CD8-positive, alpha-beta memory T cell (primary cell): ENCODE measurements at places on chromosomes 12 and 14.

DNA sequence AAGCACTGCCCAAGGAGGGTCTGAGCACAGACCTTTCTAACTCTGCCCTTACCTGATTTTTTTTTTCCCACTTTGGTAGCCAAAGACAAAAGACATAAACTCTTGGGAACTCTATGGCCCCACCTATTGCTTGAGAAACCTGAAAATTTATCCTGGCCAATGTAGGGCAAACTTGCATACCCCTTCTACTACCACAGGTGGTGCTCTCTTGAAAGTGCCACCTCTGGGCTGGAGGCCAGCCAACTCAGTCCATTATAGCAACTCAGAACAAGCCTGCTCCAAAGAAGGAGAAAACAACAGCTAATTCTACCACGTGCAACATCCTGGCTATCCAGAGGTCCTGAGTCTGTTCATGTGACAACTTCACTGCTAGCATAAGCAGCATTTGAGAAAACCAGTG, 55.7 kb upstream of the ABCD2 start:
- H3K4me1 ChIP-seq = peaks cover 8% of the 10 kb centered on the region
- H3K36me3 ChIP-seq = no peaks in the 10 kb centered on the region
- no peaks in the 10 kb centered on the region for H3K27me3 ChIP-seq
- no peak for DNase-seq
- H3K4me3 ChIP-seq = no peak overlapping the region
- H3K27ac ChIP-seq = no peak overlapping the region

DNA sequence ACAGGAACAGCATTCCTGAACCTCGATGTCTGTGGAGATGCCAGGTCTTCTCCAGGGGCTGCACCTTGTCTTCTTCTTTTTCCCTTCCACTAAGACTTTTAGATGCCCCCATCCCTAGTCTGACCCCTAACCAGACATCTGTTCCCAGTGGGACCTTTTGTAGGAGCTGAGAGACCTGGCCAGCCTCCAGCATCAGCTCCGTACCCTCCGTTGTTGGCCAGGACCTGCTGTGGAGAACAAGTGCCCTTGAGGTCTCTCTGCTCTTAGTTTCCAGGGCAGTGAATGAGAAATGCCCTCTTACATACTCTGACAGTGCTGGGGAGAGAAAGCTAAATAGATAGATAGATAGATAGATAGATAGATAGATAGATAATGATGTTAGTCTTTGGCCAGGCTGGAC, 16.8 kb upstream of the SDR39U1 start:
- H3K27me3 ChIP-seq = no peaks in the 10 kb centered on the region
- H3K4me1 ChIP-seq = peaks cover 8% of the 10 kb centered on the region
- no peak for DNase-seq
- no peak overlapping the region for H3K4me3 ChIP-seq

- H3K4me1 ChIP-seq = peaks cover 43% of the 10 kb centered on the region
- no peak overlapping the region for H3K4me3 ChIP-seq
- DNase-seq = no peak
- no peaks in the 10 kb centered on the region for H3K27me3 ChIP-seq
Observed at GRCh38 chr14:87998482-87998881, 5.5 kb upstream of the GALC start.

DNA sequence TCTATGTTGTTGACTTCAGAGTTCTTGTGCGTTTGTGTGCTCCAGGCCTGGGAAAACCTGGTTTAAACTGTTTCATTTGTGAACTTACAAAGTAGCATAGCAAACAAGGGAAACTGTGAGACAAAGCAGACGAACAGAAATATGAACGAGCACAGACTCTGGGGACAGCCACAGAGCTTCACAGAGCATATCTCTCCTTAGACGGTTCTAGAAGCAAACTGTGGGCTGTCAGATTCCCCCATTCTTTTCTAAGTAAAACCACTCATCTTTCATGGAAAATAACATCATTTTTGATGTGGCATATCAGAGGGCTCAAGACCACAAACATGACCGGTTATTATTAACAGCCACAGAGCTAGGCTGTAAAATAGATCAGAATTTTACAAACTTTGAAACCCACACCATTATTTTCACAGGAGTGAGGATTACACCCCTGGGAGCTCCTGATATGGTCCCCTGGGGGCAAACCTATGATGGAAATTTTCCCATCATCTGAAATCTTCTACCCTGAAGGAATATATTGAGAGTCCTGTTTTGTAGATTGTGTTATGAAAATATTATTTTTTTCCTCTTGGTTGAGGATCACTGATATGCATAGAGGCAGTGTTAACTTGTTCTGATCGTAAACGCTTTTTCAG, 102.0 kb downstream of the ADGRD1 start:
- H3K36me3 ChIP-seq = no peaks in the 10 kb centered on the region
- no peaks in the 10 kb centered on the region for H3K4me1 ChIP-seq
- no peaks in the 10 kb centered on the region for H3K27me3 ChIP-seq
- H3K27ac ChIP-seq = no peak overlapping the region
- no peak overlapping the region for H3K4me3 ChIP-seq
- no peak for DNase-seq

DNA sequence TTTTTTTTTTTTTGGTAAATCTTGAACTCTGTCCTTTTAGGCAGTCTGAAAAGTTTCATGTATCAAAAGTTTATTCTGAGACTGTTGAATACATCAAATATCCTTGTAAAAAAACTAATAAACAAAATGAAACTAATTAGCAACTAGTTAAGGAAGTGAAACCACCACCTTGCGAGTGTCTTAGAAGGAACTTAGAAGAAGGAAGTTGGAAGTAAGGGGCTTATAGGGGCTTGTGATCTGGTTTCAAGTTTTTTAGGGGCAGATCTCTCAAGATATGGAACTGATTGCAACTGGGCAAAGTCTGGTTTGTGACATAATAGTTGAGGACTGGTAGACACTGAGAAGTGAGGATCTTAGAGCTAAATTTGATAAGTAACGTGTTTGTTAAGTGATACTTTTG, 748.8 kb downstream of the C12orf50 start:
- DNase-seq = no peak
- no peaks in the 10 kb centered on the region for H3K4me1 ChIP-seq
- H3K27me3 ChIP-seq = no peaks in the 10 kb centered on the region
- H3K27ac ChIP-seq = no peak overlapping the region

- H3K4me1 ChIP-seq = no peaks in the 10 kb centered on the region
- H3K27ac ChIP-seq = no peak overlapping the region
- H3K27me3 ChIP-seq = no peaks in the 10 kb centered on the region
- no peak overlapping the region for H3K4me3 ChIP-seq
- H3K36me3 ChIP-seq = peaks cover 15% of the 10 kb centered on the region
Observed at GRCh38 chr14:74733221-74733620, 20.3 kb downstream of the FCF1 start.

DNA sequence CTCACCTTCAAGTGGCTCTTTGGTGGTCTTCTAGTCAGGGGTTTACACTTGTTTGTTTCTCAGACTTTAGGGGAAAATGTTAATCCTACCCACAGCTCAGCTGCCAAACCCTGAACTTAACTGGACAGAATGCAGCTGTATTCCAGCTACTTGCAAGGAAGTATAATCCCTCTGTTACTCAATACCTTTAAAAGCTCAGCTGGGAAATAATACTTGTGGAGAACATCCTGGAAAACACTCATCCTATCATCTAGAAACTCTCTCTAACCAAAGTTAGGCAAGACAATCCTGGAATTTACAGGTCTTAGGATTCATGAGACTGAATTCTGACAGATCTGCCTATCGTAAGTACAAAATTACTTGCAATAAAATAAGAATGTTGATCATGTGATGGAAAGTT, 404.1 kb downstream of the ADAMTS20 start:
- no peaks in the 10 kb centered on the region for H3K4me1 ChIP-seq
- H3K27ac ChIP-seq = no peak overlapping the region
- H3K27me3 ChIP-seq = no peaks in the 10 kb centered on the region
- no peaks in the 10 kb centered on the region for H3K36me3 ChIP-seq

- peaks cover 7% of the 10 kb centered on the region for H3K4me1 ChIP-seq
- no peak for DNase-seq
- H3K4me3 ChIP-seq = no peak overlapping the region
- no peaks in the 10 kb centered on the region for H3K36me3 ChIP-seq
- H3K27ac ChIP-seq = peak overlapping the region; percentile 57
Observed at GRCh38 chr14:103121846-103122584, 1.2 kb upstream of the TNFAIP2 start.

- H3K27me3 ChIP-seq = no peaks in the 10 kb centered on the region
- DNase-seq = no peak
- no peak overlapping the region for H3K27ac ChIP-seq
Observed at GRCh38 chr12:115661112-115661511, 616.4 kb downstream of the MED13L start.

- H3K27ac ChIP-seq = no peak overlapping the region
- no peak for DNase-seq
- H3K4me1 ChIP-seq = no peaks in the 10 kb centered on the region
- H3K4me3 ChIP-seq = no peak overlapping the region
Observed at GRCh38 chr14:81406863-81407262, 6.7 kb upstream of the STON2 start.

DNA sequence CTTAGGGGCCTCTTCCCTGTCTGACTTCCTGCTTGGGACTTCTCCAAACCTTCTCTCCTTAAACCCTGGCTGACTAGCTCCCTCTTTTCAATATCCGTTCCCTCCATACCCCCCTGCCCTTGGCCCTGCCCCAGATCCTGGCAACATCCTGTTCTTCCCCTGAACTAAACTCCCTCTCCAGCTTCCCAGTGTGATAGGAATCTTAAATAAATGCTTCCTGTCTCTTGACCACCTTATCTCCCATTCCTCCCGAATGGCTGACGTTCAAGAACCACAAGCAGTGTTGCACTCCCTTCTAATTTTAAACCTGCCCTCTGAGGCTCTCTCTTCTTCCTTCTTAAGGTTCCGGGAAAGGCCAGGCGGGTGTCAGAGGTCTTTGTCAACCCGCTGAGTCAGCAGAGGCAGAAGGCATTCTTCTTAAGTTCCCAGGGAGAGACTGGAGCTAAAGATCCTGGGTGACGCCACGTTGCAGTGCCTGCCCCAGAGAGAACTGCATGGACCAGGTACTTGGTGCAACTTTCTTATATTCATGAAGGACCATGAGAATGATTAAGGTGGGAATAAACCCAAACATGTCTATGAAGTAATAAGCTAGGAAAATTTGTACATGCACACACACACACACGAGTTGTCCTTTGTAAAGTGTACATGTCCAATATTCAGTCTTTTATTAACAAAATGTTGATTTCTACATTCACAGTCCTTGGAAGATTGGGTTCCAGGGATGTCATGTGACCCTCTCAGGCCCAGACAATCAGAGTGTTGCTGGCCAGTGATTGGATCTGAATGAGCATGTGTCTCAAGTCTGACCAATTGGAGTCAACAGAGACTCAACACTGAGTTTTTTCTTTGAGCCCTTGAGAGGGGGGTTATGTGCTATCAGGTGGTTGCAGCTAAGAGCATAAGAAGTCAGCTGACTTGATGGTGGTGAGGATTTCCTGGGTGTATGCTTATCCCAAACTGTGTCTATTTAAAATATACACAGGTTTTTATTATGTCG, 420.2 kb upstream of the TBX3 start:
- no peaks in the 10 kb centered on the region for H3K4me1 ChIP-seq
- DNase-seq = no peak
- H3K36me3 ChIP-seq = no peaks in the 10 kb centered on the region
- H3K27me3 ChIP-seq = no peaks in the 10 kb centered on the region

DNA sequence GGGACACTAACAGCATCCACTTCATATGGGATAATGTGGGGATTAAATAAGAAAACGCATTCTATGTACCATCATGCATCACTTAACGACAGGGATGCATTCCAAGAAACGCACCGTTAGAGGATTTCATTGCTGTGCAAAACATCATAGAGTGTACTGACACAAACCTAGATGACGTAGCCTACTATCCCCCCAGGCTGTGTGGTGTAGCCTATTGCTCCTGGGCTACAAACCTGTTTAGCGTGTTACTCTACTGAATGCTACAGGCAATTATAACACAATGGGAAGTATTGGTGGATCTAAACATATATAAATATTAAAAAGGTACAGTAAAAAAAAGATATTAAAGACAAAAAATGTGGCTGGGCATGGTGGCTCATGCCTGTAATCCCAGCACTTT, 230.6 kb downstream of the KSR2 start:
- no peak for DNase-seq
- H3K27ac ChIP-seq = no peak overlapping the region
- no peak overlapping the region for H3K4me3 ChIP-seq
- no peaks in the 10 kb centered on the region for H3K36me3 ChIP-seq
- H3K4me1 ChIP-seq = no peaks in the 10 kb centered on the region

DNA sequence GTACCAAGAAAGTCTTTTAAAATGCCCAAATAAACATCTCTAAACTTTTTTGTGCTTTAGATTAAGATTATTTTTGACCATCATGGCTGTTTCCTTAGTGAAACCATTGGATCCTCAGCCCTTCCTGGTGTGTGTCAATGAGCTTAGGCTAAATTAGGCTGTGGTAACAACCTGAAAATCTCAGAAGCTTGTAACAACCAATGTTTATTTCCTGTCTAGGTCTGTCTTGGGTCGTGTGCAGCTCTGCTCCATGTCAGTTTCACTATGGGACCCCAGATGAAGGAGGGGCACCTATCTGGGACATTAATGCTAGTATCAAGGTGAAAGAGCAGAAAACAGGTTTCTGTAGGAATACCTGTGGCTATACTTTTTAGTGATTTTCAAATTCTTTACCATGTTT, 49.9 kb downstream of the KCNMB4 start:
- H3K4me3 ChIP-seq = no peak overlapping the region
- DNase-seq = no peak
- no peaks in the 10 kb centered on the region for H3K36me3 ChIP-seq
- no peak overlapping the region for H3K27ac ChIP-seq

DNA sequence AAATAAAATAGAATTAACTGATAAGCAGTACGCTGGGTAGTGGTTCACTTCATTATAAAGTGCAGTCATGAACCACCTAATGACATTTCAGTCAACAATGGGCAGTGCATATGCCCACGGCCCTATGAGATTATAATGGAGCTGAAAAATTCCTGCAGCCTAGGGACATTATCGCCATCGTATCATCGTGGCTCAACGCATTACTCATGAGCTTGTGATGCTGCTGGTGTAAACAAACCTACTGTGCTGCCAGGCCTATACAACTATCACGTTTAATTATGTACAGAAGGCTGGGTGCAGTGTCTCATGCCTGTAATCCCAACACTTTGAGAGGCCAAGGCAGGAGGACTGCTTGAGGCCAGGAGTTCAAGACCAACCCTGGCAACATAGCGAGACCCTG, 62.3 kb upstream of the TMEM263 start:
- no peaks in the 10 kb centered on the region for H3K27me3 ChIP-seq
- H3K27ac ChIP-seq = no peak overlapping the region
- H3K4me1 ChIP-seq = no peaks in the 10 kb centered on the region
- no peak overlapping the region for H3K4me3 ChIP-seq
- H3K36me3 ChIP-seq = no peaks in the 10 kb centered on the region
